Camera-type eye (tissue), 1 donor: ENCODE measurements at places on chromosomes 1 and 21. TPM values are rescaled to one million over a fixed set of nuclear protein-coding genes. Genes with fewer than 3 reads are reported as not detected.

The SKI gene
- total RNA-seq, result 50.1 TPM

The AURKAIP1 gene
- 47.2 TPM for total RNA-seq

The SPRR2B gene
- not detected for total RNA-seq

The NTMT2 gene
- 0.99 TPM for total RNA-seq

The EPHB2 gene
- total RNA-seq, result 118 TPM
